HepG2 (cell line): ENCODE measurements at places on chromosomes 12 and 14.

DNA sequence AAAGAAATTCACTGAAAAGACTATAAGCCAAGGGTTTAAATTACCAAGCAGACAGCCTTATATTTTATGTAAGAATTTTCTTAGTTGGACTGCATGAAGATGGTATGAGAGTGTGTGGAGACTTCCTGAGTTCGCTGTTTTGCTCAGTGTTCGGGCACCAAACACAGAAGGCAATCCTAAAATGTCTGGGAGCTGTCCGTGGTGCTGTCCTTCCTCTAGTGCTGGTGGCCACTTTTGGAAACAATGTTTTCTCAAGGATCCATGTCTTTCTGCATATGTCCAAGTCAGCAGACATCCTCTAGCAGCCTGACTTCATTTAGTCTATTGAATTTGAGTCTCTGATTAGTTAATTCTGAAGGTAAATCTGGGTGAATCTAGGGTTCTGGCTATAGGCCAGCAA is 135.8 kb downstream of the SLC8A3 start:
- no peaks in the 10 kb centered on the region for H3K27me3 ChIP-seq
- H3K4me1 ChIP-seq = peaks cover 53% of the 10 kb centered on the region
- peak; percentile 38 for DNase-seq

DNA sequence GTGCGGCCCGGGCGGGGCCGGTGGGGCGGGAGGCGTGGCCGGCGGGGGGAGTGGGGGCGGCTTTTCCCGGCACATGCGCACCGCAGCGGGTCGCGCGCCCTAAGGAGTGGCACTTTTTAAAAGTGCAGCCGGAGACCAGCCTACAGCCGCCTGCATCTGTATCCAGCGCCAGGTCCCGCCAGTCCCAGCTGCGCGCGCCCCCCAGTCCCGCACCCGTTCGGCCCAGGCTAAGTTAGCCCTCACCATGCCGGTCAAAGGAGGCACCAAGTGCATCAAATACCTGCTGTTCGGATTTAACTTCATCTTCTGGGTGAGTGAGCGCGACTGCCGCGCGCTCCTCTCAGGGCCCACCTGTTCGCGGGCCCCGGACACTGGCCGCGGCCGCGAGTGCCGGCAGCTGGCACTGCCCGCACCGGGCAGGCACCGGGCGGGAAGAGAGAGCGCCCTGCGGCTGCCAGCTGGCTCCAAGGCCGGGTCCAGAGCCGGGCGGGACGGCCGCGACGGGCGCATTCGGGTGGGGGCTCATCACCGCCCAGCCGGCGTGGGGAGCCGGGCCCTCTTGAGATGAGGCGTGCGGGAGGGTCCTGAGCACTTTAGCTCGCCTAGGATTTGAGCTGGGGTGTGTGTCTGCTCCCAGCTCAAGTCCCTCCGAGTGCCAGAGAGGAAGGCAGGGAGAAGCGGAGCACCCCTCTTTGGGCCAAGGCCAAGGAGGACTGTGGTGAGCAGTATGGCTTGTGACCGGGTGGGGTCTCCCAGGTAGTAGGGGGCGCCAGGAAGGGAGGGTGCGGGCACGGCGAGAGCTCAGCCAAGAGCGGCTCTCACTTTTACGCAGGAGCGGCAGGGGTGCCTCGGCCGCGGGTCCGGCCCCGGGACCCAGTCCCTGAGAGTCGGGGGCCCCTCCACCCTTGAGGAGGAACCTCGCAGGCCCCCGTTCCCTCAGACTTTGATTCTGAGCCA is at the start of gene CD9:
CD9 (plus strand) TSS at position 145 of the 957 bp plus-strand sequence; CDS start at position 245, 100 bp downstream.
- H3K36me3 ChIP-seq = no peaks in the 10 kb centered on the region
- peaks cover 48% of the 10 kb centered on the region for H3K27me3 ChIP-seq
- H3K4me3 ChIP-seq = peak within 1 kb of the TSS; percentile 71; the same call in 1 of the 2 replicates
- peaks cover 69% of the 10 kb centered on the region for H3K4me1 ChIP-seq
- no peak for DNase-seq

- H3K4me3 ChIP-seq = no peak overlapping the region
- H3K36me3 ChIP-seq = no peaks in the 10 kb centered on the region
- H3K27ac ChIP-seq = no peak overlapping the region
- peaks cover 9% of the 10 kb centered on the region; the same call in 1 of the 2 replicates for H3K4me1 ChIP-seq
- H3K27me3 ChIP-seq = no peaks in the 10 kb centered on the region; the same call in 2 of the 3 replicates
Observed at GRCh38 chr14:76040704-76041103, 55.1 kb downstream of the IFT43 start.

- H3K4me3 ChIP-seq = no peak overlapping the region
- H3K4me1 ChIP-seq = peaks cover 8% of the 10 kb centered on the region
- no peak for DNase-seq
- no peaks in the 10 kb centered on the region; the same call in 1 of the 2 replicates for H3K27me3 ChIP-seq
Observed at GRCh38 chr12:121908702-121909101, 9.7 kb upstream of the CFAP251 start.

- DNase-seq = no peak
- H3K4me3 ChIP-seq = no peak overlapping the region
- no peaks in the 10 kb centered on the region for H3K27me3 ChIP-seq
- H3K36me3 ChIP-seq = no peaks in the 10 kb centered on the region
Observed at GRCh38 chr14:21185491-21185890, 29.6 kb upstream of the OR5AU1 start.

DNA sequence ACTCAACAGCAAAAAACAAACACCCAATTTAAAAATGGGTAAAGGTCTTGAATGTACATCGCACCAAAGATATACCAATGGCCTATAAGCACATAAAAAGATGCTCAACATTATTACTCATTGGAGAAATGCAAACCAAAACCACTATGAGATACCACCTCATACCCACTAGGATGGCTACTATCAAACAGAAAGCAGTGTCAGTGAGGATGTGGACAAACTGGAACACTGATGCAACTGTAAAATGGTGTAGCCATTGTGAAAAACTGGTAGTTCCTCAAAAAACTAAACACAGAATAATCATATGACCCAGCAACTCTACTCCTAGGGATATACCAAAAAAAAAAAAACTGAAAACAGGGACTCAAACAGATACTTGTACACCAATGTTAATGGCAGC is 49.3 kb downstream of the CDK17 start:
- H3K4me1 ChIP-seq = peaks cover 25% of the 10 kb centered on the region
- H3K36me3 ChIP-seq = no peaks in the 10 kb centered on the region
- no peak overlapping the region for H3K27ac ChIP-seq
- DNase-seq = no peak
- H3K4me3 ChIP-seq = no peak overlapping the region
